ENCODE measurements at places on chromosomes 3 and 15. TPM values are rescaled to one million over a fixed set of nuclear protein-coding genes. Genes with fewer than 3 reads are reported as not detected.

NEO1 gene
- 23.2 TPM for total RNA-seq

XYLB gene
- 3.8 TPM for total RNA-seq

RETNLB gene
- not detected for total RNA-seq

GHSR gene
- total RNA-seq = not detected

DPPA4 gene
- total RNA-seq = not detected

GOLGA8K gene
- not detected for total RNA-seq

CDHR4 gene
- not detected for total RNA-seq

HCN4 gene
- not detected for total RNA-seq

COL6A5 gene
- total RNA-seq = not detected

ZSCAN2 gene
- total RNA-seq = 8.3 TPM

UACA gene
- 41.1 TPM for total RNA-seq

GOLGA8H gene
- 0.15 TPM for total RNA-seq

CCNDBP1 gene
- 22.6 TPM for total RNA-seq

GAP43 gene
- total RNA-seq = 4.9 TPM

RMDN3 gene
- total RNA-seq = 20.9 TPM

TM4SF1 gene
- total RNA-seq = 277 TPM

ADAMTS17 gene
- total RNA-seq = 0.49 TPM

P2RY14 gene
- not detected for total RNA-seq

CCDC54 gene
- not detected for total RNA-seq

CD86 gene
- total RNA-seq = not detected

DUOXA2 gene
- not detected for total RNA-seq

TRMT10C gene
- 17.5 TPM for total RNA-seq

CLEC3B gene
- total RNA-seq = 56.5 TPM

VIPR1 gene
- total RNA-seq = 0.31 TPM

GOLGA6L7 gene
- total RNA-seq = not detected

MUC20 gene
- 0.69 TPM for total RNA-seq

FES gene
- total RNA-seq = 21.8 TPM

VPS18 gene
- 23.6 TPM for total RNA-seq

GOLGA8T gene
- not detected for total RNA-seq

ADAMTSL3 gene
- 0.39 TPM for total RNA-seq

BLM gene
- total RNA-seq = 0.64 TPM

RCN2 gene
- 59.2 TPM for total RNA-seq

SRGAP3 gene
- total RNA-seq = 3.7 TPM

ITIH1 gene
- not detected for total RNA-seq

PFKFB4 gene
- total RNA-seq = 14.8 TPM

SMCO1 gene
- not detected for total RNA-seq

Data from cardiac ventricle fibroblast (primary cell).